Uterus (tissue), 4 donors: ENCODE measurements at places on chromosomes 2 and 18. TPM values are rescaled to one million over a fixed set of nuclear protein-coding genes. Genes with fewer than 3 reads are reported as not detected.

The MC4R gene
- not detected for total RNA-seq

- no peak for DNase-seq
Measured at GRCh38 chr2:25980076-25980887, 2.0 kb downstream of the KIF3C start.

- no peak for DNase-seq
Measured at GRCh38 chr2:229376866-229377265, 105.8 kb upstream of the PID1 start.

- DNase-seq, result no peak
Measured at GRCh38 chr2:66547887-66548286, 113.0 kb downstream of the MEIS1 start.

DNA sequence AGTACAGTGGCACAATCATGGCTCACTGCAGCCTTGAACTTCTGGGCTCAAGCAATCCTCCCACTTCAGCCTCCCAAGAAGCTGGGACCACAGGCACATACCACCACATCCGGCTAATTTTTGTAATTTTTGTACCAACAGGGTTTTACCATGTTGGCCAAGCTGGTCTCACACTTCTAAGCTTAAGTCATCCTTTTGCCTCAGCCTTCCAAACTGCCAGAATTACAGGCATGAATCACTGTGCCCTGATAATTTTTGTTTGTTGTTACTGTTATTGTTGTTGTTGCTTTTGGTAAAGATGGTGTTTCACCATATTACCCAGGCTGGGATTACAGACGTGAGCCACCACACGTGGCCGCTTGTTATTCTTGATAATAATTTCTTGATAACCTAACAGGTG lies 10.5 kb upstream of the COBLL1 start:
- DNase-seq, result no peak

DNA sequence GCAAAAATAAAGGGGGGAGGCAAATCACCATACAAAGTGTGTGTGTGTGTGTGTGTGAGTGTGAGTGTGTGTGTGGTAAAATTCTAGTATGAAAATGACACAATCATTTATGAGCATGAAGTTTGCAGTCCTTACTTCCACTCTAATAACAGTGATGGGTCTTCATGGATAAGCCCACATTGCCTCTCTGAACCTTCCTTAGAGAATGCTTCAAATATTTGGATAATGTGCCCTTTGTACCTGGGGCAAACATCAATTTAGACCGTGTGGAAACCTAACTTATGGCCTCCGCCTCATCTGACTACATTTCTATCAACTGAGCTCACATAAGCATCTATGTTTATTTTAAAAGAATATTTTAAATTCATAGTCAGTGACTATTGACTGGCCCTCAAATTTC lies 3.7 kb downstream of the SCN9A start:
- DNase-seq, result no peak

DNA sequence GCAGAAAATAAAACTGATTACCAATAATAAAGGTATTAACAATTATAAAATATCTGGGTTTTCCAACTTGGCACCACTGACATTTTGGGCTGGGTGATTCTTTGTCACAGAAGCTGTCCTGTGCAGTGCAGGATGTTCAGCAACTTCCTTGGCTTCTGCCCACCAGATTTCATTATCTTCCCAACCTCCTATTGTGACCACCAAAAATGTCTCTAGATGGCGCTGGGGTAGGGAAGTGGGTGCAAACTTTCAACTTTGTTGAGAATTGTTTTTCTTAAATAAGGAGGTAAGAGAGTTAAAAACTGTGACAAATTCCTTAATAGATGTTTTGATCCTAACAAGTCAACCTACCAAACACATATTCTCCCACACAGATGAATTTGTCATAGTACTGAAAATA lies 90.1 kb downstream of the GAREM1 start:
- no peak for DNase-seq

- DNase-seq, result no peak
Measured at GRCh38 chr2:205712508-205712907, 30.2 kb downstream of the NRP2 start.

- DNase-seq, result no peak
Measured at GRCh38 chr2:125491663-125492062, 1164.3 kb upstream of the GYPC start.

DNA sequence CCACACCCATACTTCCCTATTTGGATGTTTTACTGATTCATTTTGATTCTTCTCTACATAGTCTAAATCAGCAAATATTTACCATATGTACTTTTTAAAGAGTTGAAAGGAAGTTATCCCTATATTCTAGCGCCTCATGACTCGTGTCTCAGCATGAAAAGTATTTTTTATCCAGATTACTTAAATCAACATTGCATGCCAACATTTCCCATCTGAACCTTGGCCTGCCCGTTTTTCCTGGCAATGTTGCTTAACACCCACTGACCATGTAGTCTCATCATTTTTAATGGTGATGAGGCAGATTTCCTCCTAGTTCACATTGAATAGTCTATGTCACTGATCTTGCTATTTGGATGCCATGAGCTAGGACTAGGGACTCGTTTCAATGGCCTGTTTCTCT lies 13.2 kb upstream of the SCYGR5 start:
- DNase-seq, result no peak

DNA sequence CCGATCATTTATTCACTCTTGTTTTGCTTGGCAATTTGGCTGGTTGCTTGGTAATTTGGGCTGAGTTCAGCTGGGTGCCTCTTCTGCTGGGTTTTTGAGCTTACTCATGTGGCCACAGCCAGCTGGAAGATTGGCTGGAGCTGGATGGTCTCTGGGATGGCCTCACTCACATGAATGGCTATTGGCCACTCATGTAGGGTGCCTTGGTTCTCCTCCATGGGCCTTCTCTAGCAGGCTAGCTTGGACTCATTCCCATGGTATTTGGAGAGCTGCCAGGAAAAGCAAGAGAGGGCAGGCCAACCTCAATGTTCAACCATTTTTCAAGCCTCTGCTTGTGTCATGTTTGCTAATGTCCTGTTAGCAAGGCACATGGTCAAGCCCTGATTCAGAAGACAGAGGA lies 16.9 kb downstream of the ZAP70 start:
- no peak for DNase-seq
